ENCODE measurements at places on chromosomes 16 and 17.

DNA sequence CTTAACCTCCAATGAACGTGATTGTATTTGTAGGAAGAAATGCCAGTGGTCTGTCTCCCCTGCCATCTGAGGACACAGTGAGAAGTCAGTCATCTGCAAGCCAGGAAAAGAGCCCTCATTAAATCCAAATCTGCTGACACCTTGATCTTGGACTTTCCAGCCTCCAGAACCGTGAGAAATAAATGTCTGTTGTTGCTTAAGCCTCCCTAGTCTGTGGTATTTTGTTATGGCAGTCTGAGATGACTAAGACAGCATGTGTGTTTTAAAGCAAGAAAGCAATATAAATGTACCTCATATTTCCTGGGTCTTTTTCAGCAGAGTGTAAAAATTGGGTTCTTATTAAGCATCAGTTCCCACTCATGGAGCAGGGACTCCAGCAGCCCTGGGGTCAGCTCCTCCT lies 177.9 kb upstream of the NLRP1 start:
- no peak for DNase-seq

GRCh38 chr16:10266809-10267208 lies 84.6 kb upstream of the GRIN2A start:
- no peak for DNase-seq

- DNase-seq, result no peak
Observed at GRCh38 chr16:81558077-81558443, 113.5 kb downstream of the CMIP start.

DNA sequence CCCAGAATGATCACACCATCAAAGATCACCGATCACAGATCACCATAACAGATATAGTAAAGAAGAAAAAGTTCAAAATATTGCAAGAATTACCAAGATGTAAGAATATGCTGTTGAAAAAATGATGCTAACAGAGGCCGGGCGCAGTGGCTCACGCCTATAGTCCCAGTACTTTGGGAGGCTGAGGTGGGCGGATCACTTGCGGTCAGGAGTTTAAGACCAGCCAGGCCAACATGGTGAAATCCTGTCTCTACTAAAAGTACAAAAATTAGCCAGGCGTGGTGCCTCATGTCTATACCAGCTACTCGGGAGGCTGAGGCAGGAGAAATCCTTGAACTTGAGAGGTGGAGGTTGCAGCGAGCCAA lies 53.2 kb downstream of the CPPED1 start:
- no peak for DNase-seq

- DNase-seq, result no peak
Observed at GRCh38 chr16:17354141-17354601, 116.6 kb downstream of the XYLT1 start.

DNA sequence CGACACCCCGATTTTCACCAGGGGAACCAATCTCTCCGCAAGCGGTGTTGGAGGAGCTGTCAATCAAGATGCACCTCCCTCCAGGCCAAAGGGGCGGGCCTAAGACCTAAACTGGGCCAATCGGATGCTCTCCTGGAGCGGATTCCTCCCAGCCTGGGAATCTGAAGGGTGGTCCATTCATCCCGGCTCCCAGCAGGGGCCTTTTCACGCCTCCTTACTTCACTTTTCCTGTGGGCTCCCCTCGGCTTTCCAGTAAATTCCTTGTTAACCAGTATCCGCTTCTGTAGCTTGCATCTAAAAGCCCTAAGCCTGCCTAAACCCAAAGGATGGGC lies 17.1 kb downstream of the C16orf74 start:
- no peak for DNase-seq

DNA sequence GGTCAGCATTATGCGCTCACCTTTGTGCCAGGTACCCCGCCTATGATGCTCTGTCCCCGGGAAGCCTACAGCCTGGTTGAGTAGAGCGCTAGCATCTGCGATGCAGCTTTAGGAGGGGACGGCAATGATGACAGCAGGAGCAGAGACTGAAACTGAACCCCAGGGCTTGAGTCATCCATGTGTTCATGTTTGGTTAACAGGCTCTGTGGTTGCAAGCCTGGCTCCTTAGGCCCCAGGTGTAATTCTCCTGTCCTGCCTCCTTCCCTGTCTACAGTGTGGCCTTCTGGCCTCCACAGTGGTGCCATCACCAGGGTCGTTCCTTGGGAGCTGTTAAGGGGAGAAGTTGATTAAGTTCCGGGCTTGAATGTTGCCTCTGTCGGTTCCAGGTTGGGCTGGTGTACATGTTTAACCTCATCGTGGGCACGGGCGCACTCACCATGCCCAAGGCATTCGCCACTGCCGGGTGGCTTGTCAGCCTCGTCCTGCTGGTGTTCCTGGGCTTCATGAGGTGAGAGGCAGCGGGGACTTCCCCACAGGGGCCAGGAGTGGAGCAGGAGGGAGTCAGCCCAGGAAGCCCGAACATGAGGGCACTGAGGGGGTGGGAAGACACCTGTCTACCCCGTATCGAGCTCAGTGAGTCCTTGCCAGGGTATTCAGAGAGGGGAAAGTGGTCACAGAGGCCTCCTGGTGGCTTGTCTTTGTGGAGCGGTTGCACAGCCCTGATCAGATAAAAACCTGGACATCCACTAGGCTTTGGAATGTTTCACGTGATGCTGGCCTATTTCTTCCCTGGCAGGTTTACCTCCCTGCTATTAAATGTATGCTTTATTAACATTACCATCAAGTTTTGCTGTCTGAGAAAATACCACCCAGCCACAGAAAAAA lies 9.2 kb upstream of the NAT9 start:
- DNase-seq, result no peak

GRCh38 chr17:65176646-65177409 lies 39.7 kb downstream of the RGS9 start:
- DNase-seq, result no peak

GRCh38 chr16:11679250-11679649 lies 11.0 kb downstream of the SNN start:
- no peak for DNase-seq

GRCh38 chr16:2954656-2955381 lies 9.3 kb upstream of the KREMEN2 start:
- DNase-seq, result no peak

DNA sequence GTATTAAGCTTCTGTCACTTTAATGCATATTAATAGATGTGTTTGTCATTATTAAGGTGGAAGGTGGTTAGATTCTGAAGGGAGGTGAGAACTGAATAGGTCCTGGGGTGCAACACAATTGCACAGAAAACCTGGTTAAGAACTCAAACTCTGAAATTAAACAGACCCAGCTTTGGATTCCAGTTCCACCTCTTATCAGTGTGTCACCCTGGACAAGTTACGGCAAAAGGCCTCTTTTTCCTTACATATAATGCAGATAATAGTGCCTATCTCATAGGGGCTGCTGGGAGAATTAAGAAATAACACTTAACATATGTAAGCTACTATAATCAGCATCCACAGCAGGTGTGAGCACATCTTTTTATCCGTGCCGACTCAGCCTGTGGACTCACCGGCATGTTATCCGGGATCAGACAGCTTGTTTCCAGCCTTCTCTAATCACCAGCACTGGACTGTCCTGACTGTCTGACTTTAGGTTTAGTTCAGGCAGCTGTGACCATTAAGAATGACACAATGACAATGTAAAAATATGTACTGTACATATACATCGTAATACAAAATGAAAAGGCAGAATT lies 31.4 kb downstream of the TEX2 start:
- DNase-seq, result no peak

DNA sequence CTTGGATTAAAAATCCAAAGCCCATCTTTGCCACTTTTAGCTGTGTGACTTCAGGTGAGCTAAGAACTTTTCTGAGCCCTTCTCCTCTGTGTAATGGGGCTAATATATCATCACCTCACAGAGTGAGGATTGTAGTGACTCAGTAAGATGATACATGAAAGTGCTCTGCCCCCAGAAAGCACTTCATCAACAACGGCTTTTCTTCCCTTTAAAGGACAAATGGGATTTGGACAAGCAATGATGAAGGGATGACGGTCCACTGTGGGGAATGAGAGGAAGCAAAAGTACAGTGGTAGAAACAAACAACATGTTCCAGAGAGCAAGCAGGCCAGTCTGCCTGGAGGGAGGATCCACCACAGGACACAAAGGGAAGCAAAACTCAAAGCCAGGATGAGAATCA lies 14.3 kb upstream of the TMED6 start:
- no peak for DNase-seq

DNA sequence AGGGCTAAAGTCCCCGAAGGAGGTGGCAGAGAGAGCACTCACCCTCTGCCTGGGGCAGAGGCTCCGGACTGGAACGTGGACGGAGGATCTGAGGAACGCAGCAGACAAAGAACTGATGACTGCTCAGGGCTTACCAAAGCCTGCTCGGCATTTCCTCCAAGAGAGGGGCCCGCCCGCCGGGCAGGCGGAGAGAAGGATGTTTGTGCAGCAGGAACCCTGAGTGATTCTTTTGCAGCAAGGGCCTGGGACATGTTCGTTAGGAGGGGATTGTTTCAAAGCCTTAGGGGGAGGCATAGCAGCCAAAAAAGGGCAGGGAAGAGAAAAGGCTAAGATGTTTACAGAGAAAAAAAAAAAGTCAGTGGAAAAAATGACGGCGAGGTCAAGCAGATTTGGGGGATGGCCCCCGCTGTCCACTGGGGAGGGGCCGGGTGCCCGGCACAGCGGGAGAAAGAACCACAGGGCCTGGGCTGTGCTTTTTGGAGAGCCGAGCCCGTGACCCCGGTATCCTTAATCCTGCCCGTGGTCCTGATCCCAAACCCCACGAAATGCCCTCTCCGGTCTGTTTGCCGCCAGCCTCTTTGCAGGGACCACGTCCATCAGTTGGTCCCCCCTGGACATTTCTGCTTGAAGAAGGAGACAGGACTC lies 129.3 kb downstream of the NTN1 start:
- DNase-seq, result no peak

- no peak for DNase-seq
Observed at GRCh38 chr17:32141258-32141657, 1.0 kb upstream of the RHOT1 start.

DNA sequence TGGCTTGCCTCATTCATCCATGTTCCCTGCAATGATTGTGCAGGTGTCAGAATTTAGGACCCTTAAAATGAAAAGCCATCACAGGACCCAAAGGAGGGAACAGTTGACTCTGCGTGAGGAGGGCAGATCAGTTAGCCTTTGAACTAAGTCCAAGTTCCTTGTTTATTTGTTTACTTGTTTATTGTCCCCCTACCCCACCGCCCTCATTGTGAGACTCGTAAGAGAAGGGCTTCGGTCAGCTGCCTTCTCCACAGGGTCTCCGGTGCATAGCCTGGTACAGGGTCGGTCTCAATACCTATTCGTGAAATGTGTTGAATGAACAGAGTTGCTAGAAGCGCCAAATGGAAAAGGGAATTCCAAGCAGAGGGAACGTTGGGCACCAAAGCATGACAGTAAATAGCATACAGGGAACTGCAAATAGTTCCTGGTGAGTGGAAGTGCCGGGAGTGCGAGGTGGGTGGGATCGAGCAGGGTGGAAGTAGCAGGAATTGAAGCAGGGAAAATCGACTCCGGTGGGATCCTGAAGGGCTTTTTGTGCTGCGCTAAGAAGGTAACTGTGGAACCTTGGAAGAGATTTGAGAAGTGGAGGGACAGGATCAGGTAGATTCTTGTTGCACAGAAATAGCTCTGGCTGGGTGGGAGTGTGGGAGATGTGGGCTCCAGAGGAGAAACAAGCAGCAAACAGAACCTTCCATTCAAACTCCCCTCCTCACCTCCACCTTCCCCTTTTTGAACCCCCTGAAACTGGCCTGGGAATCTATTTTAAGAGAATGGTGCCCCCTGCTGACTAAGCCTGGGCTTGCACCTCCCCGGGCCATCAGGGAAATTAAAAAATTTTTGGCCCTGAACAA lies 12.7 kb downstream of the SLC35B1 start:
- peak; percentile 85 for DNase-seq

DNA sequence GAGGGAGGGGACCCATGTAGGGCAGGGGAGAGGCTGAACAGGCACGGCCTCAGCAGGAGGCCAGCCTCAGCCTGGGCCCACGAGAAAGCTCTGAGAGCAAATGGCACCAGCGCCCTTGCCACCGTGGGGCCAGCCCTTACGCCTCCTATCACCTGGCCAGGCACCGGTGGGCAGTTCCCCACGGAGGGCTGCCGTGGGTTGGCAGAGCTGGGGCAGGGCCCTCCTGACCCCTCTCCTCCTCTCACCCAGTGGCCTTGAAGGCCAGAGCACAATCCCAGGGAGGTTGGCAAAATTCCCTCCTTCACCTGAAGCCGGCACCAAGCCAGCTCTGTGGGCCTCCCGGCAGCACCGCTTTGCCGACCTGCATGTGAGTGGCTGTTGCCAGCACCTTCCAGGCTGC lies 53.1 kb upstream of the ENPP7 start:
- DNase-seq, result no peak

DNA sequence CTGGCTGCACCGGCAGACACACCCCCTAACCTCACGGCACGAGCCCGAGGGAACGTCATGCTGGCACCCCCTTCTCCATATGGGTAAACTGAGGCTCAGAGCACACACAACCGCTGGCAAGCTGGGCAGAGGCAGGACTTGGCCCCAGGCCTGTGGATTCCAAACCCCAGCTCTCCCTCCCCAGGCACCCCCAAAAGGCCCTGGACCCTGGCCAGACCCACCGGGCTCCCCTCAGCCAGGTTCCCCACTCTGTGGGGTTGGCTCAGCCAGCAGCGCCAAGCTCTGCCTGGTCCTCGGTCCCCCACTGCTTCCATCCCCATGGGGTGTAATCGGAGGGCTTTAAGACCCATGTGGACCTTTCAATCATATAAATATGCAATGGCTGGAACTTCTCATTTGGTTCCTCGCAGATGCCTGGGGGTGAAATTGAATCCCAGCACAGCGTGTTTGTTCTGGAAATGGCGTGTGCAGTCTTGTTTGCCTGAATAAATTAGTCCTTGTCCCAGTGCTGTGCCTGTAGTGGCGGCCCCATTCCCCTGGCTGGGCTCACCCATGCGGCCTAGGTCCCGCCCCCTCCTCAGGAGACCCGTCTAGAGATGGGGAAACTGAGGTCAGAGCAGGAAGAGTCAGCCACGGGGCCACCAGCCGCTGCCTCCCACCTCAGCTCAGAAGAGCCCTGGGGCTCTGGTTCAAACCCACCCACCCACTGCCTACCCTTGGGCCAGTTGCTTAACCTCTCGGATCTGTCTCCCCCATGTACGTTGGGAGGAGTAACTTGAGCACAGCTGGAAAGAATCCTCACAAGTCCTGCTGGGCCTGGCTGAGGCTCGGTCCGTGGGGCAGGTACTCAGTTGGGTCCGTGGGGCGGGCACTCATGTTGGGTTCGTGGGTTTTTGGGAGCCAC lies 57.3 kb downstream of the ZFPM1 start:
- DNase-seq, result no peak

DNA sequence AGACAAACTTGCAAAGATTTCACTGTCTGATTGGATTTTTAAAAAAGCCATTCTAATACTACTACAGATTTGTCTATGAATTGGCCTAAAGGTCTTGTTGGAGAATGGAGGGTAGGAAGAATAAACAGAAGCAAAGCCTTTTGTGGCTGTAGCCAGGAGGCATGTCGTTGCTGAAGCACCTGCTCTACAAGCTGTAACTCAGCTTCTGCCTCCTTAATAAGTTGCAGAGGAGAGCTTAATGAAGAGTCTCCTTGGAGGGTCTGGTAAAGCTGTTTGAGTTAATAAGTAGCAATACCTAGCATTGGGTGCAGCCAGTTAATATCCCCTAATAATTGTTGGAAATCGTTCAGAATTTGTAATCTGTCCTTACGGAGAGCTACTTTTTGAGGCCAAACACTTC lies 10.0 kb upstream of the ZNF689 start:
- no peak for DNase-seq

GRCh38 chr17:41523787-41524186 lies 4.3 kb downstream of the KRT19 start:
- DNase-seq, result no peak

All from memory B cell (primary cell).